Activated CD4-positive, CD25-positive, alpha-beta regulatory T cell treated with anti-CD3 and anti-CD28 coated beads, Interleukin-2, amount 50 U/mL, for 72 hours (primary cell): ENCODE measurements at places on chromosomes 3 and 15.
A peak's percentile ranks its signal among the peaks of the same experiment; 100 is the strongest.

- DNase-seq = no peak
Observed at GRCh38 chr3:67587811-67588210, 66.6 kb downstream of the SUCLG2 start.

- no peak for DNase-seq
Observed at GRCh38 chr3:66439666-66440344, 61.0 kb downstream of the LRIG1 start.

- no peak for DNase-seq
Observed at GRCh38 chr3:107198581-107199181, 178.6 kb upstream of the CCDC54 start.

DNA sequence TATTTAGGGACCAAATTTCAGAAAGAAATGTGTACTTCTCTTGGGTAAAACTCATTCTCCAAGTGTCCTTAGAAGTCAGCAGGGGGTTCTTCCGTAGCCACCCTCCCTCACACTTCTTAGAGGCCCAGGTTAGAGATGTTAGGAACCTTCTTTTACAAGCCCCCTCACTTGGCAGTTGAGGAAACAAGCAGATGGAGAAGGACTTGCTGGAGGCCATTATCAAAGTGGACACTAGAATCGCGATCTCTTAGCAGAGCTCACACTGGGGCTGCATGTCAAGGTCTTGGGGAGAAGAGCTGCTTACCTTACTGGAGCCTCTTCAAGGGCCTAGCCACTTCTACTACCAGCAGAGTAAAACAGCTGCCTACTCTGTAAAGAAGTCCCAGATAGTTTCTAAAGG lies 69.4 kb upstream of the POLG start:
- DNase-seq = no peak

GRCh38 chr3:141255846-141256261 lies 24.2 kb downstream of the PXYLP1 start:
- no peak for DNase-seq

DNA sequence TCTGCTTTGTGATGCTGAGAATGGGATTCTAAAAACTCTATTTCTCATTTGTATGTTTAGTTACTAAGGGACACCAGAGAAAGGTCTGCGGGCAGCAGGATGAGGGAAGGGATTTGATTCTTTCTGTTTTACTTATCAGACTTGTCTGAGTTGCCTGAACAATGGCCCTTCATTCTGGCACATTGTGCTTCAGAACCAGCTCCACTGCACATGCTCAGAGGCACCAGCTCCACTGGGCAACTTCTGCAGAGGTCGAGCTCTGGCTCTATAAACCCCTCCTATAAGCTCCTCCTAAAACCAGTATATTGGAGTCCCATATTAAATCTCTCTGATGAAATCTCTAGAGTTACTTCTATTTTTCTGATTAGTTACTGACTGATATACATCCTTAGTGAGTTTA lies 453.2 kb upstream of the CDIN1 start:
- DNase-seq = no peak

DNA sequence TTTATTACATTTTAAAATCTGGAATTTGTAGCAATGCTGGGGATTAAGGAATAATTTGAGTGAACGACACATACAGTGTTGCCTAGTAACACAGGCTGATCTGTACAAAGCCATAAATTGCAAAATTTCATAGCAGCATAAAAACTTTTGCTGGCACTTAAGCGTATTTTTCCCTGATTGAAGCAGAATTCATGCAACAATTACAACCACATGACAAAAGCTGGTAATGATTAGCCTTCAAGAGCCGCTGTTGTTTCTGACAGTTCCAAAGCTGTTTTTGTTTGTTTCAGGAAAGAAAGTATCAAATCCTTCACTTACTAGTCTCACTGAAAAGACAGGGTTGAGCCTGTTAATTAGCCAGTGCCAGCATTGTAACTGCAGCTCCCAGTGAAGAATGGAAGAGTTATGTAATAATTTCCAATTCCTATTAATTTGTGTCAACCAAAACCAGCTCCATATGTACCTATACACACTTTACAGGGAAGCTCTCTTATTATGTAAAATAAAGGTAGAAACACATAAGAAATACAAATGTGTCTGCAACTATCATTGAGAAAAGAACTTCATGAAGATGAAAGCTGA lies 60.7 kb downstream of the AGTR1 start:
- no peak for DNase-seq

GRCh38 chr15:28025413-28025812 lies 73.7 kb downstream of the OCA2 start:
- DNase-seq = no peak

GRCh38 chr3:152123457-152123856 lies 145.3 kb upstream of the MBNL1 start:
- DNase-seq = no peak

DNA sequence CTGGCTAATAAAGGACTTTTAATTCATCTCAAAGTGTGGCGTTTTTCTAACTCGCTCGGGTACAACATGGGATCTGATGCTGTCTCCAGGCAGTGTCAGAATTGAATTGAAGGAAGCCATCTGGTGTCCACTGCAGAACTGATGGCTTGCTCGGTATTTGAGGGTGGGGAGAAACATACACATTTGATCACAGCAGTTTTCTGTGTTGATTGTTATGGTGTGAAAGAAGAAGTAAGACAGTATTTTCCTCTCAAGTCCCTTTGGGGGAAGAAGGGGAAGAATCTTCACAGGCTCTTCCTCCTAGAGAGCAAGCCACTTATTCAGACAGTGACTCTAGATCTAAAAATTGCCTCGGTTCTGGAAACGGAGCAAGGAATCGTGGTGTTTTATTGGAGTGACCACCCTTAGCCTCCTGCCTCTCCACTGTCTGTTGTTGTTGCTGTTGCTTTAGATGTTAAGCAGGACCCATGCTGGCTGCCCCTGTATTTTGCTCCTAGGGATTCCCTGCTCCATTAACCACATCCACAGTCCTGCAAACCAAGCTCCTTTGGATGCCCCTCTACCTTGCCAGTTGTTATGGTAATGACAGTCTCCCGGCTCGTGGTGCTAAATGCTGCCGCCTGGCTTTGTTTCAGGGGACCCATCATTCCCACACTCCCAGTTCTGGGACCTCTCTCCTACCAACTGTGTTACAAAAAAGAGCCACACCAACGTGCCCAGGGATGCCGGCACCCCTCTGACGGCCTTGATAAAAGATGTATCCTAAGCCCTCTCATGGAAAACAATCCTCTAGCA lies 15.3 kb upstream of the MCCC1 start:
- DNase-seq = no peak

DNA sequence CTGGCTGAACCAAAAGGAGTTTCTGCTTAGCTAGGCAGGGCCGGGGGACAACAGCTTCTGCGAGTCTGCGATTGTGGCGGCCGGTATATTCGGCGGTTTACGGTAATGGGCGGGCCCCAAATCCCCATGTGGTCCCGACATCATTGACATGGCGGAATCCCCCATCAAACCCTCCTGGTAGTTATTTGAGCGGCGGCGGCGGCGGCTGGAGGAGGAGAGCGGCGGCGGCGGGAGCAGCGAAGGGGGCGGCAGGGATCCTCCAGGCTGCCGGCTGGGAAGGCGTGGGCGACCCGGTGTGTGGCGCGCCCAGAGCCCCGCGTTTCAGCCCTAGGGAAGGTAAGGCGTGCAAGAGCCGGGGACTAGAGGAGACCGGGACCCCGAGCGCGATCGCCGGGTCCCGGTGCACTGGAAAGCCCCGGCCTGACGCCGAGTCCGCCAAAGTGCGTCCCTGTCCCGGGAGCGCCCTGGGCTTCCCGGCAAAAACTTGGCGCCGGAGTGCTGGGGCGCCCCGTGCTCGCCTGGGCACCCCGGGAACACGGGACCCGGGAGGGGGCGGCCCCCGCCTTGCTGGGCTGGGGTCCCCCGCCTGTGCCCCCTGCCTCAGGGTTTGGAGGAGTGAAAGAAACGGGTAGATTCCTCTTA lies at the start of gene FNDC3B:
FNDC3B (plus strand) TSS at position 143 of the 642 bp plus-strand sequence. CDS start 72,902 bp downstream, outside the sequence.
- peak; percentile 92 for DNase-seq

- DNase-seq = no peak
Observed at GRCh38 chr15:89665449-89666181, 10.3 kb upstream of the KIF7 start.

DNA sequence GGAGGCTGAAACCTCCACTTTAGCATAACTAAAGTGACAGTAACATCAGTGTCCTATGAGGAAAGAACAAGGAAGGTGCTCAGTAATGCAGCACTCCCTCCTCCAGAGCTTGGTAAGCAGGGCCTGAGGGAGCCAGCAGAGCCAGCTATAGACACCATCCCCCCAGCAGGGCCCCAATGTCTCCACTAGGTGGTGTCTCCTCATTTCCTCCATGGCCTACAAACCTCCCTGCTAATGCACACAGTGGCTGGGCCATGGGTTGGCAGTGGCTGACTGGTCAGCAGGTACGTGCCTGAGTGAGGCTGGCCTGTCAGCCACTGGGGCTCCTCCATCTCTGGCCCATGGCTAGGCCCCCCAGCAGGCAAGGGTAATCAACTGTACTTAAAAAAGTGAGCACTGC lies 13.6 kb downstream of the MRPS25 start:
- no peak for DNase-seq

- peak; percentile 46 for DNase-seq
Observed at GRCh38 chr3:71355862-71356261, 227.7 kb downstream of the FOXP1 start.

GRCh38 chr15:68062214-68062613 lies 8.1 kb downstream of the PIAS1 start:
- no peak for DNase-seq

DNA sequence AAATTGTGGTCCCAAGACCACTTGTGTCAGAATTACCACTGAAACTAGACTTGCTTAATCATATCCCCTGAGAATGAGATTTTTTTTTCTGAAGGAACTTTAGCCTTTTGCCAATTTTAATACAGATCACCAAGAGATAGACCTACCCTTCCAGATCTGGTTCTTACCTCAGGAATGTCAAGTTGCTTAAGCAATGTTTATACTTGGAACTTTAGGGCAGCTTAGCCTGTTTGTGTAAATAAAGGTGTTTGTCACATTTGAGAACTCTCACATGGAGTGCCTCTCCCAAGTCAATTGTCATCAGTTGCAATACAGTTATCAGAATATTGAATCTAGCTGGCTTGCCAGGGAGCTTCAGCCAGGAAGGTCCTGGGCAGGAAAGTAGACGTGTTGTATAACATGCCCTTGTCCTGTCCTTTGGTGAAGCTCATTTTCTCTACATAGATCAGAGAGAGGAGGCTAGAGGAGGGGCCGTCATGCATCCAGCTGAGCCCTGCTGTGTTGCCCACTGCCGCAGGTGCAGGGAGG lies 3.9 kb downstream of the GPD1L start:
- no peak for DNase-seq

DNA sequence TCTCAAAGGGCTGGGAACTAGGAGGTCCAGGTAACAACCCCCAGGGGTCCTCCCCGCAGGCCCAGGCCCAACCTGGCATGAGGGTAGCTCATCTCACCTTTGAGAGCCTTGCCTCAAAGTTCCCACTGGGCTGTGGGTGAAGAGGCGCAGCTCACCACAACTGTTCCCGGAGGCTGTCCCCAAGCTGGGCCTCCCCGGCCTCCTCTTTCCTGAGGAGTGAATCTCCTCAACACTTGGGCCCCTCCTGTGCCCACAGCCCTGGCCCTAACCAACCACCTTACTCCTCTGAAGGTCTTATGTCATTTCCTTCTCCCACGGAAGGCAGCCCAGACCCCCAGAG lies 27.5 kb upstream of the CORO2B start:
- no peak for DNase-seq

DNA sequence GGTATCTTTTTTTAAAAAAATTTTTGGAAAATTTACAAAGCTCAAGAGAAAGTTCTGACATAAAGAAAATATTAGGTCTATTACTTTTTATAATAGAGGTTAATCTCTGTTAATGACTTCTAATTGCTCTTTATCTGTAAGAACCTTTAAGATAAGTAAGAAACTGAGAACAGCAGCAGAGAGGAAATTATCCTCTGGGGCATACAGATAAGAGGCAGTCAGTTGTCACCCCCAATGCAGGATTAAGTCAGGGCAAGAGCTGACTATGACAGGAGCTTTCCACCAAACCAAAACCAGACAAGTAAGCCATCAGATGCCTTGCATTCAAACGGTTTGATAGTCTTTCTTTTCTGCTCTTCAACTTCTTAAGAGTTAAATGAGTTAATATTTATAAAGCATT lies 149.0 kb downstream of the GSK3B start:
- DNase-seq = no peak

- DNase-seq = no peak
Observed at GRCh38 chr15:51240066-51240465, 98.3 kb downstream of the CYP19A1 start.

GRCh38 chr3:10228248-10228950 lies 19.9 kb upstream of the TATDN2 start:
- no peak for DNase-seq

GRCh38 chr15:56249092-56249491 lies 5.4 kb upstream of the RFX7 start:
- no peak for DNase-seq

DNA sequence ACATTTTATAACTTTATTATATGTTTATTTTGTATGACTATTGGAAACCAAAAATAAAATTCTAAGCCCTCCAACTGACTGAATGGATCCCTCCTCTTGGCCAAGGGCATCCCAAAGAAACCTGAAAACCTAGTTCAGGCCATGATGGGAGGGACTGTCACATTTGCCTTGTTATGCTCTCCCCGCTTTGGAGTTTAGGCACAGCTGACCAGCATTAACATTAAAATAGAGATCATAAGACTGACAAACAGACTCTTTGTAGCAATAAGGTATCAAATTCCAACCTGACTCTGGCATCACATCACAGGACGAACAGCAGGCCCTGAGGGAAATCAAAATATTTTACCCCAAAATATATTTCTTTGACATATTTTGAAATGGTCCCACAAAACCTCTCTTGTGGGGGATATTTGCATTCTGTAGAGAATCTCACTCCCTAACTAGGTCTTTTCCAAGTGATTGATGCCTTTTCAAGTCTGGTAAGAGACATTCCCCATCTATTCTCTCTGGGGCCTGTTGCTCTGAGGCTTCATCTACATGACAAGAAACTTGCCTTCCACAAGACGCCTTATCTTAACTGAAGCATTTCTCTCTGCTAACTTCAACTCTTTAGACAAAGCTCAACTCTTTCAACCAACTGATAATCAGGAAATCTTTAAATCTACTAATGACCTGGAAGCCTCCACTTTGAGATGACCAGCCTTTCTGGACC lies 81.8 kb upstream of the PRR23E start:
- no peak for DNase-seq

DNA sequence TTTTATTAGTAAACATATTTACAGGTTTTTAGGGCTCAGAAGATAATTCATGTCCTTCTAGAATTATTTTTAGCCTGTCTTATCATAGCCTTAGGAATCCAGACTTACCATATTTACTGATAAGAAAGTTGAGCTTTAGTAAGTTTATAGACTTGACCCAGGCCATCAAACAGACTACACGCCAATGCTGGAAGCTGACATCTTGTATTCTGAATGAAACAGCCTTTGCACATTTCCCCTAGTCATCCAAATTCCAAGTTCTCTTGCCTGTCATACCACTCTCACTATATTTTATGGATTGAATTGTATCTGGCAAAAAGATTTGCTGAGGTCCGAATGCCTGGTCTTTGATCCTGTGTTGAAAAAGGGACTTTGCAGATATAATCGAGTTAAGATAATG lies 58.6 kb downstream of the DRD3 start:
- DNase-seq = no peak

DNA sequence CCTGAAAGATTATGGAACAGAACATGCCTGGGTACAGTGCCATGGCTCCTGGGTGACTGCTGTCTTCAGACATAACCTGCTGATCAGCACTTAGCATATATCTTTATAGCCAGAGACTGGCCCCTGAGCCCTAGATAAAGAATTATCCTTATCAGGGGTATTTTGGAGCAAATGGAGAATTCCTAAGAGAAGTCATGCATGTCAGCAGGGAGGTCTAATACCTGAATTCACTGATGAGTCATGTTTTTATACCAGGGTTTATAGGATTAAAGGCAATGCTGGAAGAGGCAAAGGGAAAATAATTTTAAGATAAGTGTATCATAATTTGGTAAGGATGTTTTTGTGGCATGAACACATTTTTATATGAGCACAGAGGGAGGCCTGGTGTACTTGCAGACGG lies 159.8 kb downstream of the ADAMTSL3 start:
- DNase-seq = no peak
